Left hindlimb (tissue), 1 donor: ENCODE measurements at places on chromosomes 13 and 19.

DNA sequence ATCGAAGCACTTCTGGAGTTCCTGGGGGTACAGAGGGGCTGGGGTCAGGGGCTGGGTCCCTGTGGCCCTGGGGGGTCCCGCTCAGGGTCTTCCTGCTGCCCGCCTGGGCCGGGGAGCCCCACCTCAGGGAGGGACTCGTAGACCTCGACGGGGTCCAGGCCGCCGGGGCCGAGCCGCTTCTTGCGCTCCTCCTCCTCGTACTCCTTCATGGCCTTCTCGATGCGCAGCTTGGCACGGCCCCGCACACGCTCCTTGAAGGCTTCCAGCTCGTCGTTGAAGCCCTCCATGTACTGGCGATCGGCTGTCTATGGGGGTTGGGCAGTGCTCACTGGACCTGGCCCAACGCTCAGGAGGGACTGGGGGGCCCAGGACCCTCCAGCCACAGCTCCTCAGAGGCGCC is 10.2 kb downstream of the CDC37 start:
- DNase-seq: no peak

DNA sequence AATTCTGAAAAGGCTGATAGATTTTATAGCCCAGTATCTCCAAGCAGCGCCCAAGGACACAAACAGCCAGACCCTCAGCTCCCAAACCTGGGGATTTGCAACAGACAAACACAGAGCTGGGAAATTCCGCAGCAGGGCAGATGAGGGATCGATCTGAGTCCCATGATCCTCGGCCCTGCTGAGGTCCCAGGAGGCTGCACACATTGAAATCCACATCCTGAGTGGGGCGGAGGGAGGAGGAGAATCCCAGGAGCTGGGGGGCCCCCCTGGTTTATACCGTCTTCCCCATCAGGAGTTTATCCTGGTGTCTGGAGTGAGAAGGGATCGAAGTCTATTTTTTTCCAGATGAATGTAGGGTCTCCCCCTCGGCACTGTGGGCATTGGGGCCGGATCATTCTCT is 49.3 kb downstream of the GNG7 start:
- no peak for DNase-seq

DNA sequence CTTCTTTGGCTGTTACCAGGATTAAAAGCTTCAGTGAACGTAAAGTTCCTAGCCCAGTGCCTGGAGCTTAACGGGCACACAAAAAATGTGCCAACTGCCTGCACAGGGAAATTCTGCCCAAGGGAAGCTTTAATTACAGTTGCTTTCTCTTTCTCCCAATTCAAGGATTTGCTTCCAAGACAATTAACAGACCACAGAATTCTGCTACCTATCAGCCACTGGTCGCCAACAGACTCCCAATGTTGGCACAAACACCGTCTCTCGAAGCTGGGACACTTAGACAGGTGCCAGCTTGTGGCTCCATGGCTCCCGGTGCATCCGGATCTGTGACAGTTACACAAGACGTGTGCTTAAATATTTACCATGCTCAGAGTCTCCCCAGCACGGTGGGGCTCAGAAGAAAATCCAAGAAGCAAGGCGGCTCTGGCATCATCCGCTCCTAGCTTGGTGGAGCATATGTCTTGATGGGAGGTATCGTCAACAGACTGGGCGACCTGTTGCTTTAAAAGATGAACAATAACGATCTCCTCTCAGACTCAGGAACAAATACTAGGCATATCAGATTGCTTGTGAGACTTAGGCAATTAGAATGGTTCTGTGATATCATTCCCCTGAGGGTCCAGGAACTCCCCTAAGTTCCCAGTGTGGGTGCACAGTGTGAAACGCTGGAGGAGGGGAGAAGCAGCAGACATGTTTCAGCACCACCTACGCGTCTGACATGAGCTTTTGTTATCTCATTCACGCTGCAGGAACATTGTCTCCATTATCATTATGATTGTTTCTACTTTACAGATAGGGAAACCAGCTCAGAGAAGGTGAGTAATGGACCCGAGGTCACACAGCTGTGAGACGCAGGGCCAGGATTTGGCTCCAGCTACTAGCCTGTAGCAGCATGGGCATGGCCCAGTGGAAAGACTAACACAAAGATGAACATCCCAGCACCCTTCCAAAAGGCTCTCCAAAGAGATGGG is 61.6 kb downstream of the ALOX5AP start:
- no peak for DNase-seq

- DNase-seq: peak; percentile 56
These were observed 787 bp downstream of the ZNF580 start for GRCh38 chr19:55641426-55642152.

DNA sequence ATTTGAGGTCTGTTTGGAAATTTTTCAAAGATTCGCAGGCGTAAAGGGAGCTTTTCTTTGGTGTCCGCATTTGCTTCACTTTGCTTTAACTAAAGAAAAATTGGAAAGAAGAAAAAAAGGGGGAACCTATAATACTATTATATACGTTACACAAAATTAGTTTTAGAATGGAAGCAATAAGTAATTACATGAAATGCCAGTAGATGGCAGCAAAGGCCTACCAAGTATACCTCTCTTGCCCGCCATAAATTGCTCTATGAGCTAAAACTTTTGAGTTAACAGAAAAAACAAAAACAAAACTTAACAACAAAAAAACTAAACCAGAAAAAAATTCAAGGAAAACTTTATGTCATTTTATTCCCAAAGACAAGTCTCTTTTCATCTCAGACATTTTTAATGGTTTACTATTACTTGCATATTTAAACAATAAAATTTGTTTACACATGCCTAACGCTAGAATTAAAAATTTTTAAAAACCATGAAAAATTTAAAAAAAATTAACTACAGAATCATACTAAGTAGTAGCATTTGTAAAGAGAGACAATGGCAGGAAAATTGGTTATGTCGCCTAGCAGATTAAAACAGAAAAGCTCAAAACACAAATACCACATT is 271.4 kb downstream of the NALCN start:
- no peak for DNase-seq

- DNase-seq: no peak
These were observed 26.8 kb upstream of the CXCL17 start for GRCh38 chr19:42469311-42470235.

GRCh38 chr19:51257471-51257870 is 6.6 kb downstream of the SIGLECL1 start:
- DNase-seq: no peak

GRCh38 chr13:60164234-60164889 is 634 bp upstream of the DIAPH3 start:
- no peak for DNase-seq

GRCh38 chr19:38265213-38265861 is 964 bp downstream of the SPINT2 start:
- DNase-seq: no peak

DNA sequence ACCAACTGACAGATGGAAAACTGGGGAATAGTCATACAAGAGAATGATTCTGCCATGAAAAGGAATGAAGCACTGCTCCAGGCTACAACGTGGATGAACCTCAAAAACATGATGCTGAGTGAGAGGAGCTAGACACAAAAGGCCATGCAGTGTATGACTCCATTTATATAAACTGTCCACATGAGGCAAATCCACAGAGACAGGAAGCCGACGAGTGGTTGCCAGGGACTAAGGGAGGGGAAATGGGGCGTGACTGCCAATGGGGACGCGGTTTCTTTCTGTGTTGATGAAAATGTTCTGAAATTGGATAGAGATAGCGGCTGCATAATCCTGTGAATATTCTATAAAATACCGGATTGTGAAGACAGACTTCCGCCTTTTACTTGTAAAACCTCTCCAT is 10.2 kb downstream of the SMIM7 start:
- no peak for DNase-seq

DNA sequence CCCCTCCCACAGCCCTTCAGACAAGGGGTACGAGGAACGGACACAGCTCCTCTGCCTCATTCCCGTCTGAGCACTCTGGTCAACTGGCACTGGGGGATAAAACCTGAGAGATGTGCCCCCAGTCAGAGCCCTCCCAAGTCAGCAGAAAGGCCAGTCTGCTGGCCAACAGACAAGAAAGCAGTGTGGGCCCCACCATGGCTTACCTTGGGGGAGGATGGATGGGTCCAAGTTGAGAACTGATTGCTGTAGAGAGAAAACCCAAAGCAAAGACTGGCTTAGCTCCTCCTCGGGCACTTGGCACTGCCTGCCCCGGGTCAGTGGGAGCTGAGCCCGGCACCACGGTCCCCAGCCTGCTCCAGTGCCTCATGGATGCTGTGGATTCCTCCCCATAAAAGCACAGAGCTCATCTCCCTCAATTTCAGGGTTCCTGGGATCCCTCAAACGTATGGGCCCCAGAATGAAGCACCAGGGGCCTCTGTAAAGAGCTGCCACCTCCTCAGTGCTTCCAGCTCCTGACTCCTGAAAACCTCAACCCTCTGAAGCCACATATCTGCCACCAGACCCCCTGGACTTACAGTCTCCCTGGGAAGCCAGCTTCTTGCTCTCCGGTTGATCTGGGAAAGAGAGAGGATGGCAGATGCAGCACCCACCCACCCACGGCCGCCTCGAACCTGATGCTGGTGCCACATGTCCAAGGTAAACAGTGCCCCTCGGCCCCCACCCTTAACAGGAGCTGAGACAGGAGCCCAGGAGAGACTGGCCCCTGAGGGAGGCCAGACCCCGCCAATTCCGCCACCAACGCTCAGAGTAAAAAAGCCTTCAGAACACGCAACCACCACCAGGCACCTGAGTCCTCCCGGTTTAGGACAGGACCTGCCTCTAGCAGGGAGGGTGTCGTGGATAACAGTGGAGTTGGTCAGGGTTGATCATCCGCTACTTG is 3.3 kb downstream of the KHSRP start:
- DNase-seq: no peak

- DNase-seq: no peak
These were observed 21.5 kb downstream of the NECTIN2 start for GRCh38 chr19:44867578-44867977.

- DNase-seq: no peak
These were observed 24.0 kb upstream of the ACP7 start for GRCh38 chr19:39060171-39060570.

DNA sequence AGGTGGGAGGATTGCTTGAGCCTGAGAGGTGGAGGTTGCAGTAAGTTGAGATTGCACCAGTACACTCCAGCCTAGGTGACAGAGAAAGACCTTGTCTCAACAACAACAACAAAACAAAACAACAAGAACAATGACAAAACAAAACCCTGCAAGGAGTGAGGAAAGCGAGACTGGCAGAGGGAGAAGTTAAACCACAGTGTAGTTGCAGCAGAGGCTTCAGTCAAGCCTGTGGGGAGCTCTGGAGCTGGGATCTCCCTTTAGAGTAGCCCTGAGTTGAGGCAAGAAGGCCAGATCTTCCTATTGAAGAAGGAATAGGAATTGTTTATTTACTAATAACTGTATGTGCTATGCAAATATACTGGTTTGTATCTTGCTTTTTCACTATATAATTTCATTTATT is 25.3 kb upstream of the RNASEH2B start:
- no peak for DNase-seq

DNA sequence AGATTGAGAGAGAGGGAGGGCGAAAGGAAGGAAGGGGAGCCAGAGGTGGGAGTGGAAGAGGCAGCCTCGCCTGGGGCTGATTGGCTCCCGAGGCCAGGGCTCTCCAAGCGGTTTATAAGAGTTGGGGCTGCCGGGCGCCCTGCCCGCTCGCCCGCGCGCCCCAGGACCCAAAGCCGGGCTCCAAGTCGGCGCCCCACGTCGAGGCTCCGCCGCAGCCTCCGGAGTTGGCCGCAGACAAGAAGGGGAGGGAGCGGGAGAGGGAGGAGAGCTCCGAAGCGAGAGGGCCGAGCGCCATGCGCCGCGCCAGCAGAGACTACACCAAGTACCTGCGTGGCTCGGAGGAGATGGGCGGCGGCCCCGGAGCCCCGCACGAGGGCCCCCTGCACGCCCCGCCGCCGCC is at the start of gene TNFSF11:
Gene TNFSF11 (plus strand): TSS at position 142 of the 400 bp plus-strand sequence. CDS start 152 bp downstream, at position 294.
- peak; percentile 38 for DNase-seq

- no peak for DNase-seq
These were observed 41.6 kb downstream of the ARHGAP35 start for GRCh38 chr19:46902402-46902766.

DNA sequence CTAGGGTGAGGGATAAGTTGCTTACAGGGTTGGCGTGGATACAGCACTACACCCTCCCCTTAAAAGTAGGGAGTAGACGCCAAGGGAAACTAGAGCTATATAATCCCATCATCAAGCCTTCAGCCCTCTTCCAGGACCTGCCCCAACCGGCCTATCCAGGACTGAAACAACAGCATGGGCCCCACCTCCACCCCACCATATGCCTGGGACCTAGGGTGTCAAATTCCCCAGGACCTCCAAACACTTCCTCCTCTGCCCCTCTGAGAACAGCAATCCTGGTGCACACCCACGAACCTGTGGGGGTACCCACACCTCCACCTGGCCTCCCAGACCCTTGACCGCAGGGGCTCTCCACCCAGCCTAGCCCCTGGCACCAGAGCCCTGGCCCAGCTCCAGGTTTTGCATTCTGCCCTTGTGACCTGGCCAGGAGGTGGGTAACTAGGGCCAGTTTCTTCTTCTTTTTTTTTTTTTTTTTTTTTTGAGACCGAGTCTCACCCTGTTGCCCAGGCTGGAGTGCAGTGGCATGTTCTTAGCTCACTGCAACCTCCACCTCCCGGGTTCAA is 1.4 kb upstream of the CYP2F1 start:
- DNase-seq: no peak

GRCh38 chr19:5237939-5238480 is 102.6 kb downstream of the PTPRS start:
- DNase-seq: no peak

DNA sequence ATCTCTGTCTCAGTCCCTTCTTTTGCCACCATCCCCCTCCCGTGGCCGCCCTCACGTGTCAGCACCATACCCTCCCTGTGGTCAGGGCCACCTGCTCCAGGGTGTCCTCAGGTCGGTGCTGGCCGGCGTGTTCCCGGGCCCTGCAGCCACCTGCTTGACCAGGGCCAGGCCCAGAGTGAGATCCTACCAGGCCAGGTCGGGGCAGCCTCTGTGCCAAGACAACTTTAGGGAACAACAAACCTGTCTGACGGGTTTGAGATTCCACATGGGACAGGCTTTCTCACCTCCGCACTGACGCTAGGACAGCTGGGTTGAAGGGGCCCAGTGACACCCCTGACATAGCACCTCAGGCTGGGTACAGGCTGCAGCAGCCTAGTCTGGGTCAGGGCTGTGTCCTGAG is 7.5 kb upstream of the SBNO2 start:
- DNase-seq: no peak

- DNase-seq: peak; percentile 50
These were observed 493 bp upstream of the LHFPL6 start for GRCh38 chr13:39603424-39603947.

DNA sequence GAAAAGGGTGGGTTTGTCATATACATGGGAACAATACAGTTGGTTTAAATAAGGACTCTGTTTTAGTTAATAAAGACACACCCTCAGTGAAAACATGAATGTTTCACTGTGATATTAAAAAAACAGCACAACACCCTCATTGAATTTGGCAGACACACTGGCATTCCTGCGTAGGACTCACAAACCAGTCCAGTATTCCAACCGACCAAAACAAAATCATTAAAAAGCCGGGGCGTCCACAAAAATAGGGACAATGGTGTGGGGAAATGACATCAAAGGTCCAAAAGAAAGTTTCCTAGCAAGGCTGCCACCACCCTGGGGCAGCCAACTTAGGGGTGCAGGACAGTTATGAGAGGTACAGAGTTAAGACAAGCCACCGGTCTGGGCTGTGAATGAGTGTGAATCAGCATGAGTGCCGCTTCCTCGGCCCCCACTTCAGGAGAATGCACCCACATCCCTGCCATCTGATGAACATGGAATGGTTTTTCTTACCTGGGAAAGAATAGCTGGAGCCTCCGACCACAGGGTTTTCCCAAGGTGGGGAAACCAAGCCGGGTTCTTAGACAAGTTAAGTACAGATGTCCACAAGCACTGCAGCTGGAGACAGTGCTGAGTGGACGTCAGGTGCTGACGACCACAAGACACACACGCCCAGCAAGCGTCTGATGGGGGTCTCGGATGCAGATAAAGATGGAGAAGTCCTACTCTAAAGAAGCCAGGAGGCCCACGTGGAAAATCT is 73.3 kb downstream of the KLF2 start:
- DNase-seq: no peak
